ENCODE measurements at places on chromosomes 3 and 15. TPM values are rescaled to one million over a fixed set of nuclear protein-coding genes. Genes with fewer than 3 reads are reported as not detected.

The FAM131A gene
- 17.4 TPM for total RNA-seq

The EXOSC7 gene
- total RNA-seq: 37.3 TPM

The RAD18 gene
- 2.9 TPM for total RNA-seq

The AKAP13 gene
- total RNA-seq: 57.6 TPM

The GRK7 gene
- total RNA-seq: not detected

The TRIM42 gene
- not detected for total RNA-seq

The FOXL2 gene
- not detected for total RNA-seq

The GHSR gene
- total RNA-seq: not detected
